ENCODE measurements at places on chromosomes 2 and 18. TPM values are rescaled to one million over a fixed set of nuclear protein-coding genes. Genes with fewer than 3 reads are reported as not detected.

DNA sequence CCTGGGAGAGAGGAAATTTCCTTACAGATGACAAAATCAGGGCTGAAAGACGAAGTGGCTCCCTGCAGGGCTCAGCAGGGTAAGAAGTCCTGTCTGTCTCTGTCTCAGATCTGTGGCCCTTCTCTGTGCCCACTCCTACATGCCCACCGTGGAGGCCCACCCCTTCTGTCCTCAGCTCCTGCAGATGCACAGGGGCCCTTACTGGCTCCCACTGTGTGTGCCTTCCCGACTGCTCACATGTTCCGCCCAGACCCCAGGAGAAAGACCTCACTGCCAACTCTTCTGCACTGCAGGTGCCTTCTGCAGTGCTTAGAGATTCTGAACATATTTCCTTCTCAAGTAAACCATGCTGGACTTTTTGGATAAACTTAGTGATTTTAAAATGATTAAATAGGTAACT, 1.9 kb upstream of the KCNS3 start:
- no peaks in the 10 kb centered on the region for H3K36me3 ChIP-seq
- H3K4me3 ChIP-seq = no peak overlapping the region
- no peak for DNase-seq
- no peak overlapping the region for H3K27ac ChIP-seq
- H3K4me1 ChIP-seq = no peaks in the 10 kb centered on the region
- H3K27me3 ChIP-seq = no peaks in the 10 kb centered on the region

DNA sequence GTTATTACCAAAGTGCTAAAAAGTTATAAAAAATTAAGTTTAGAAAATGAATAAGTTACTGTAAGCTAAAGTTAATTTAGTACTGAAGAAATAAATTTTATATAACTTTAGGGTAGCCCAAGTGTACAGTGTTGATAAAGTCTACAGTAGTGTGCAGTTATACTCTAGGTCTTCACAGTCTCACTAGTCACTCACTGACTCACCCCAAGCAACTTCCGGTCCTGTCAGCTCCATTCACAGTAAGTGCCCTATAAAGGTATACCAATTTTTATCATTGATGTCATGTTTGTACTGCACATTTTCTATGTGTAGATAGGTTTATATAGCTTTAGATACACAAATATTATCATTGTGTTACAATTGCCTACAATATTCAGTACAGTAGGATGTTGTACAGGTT, 518.3 kb upstream of the PIK3C3 start:
- no peak overlapping the region for H3K4me3 ChIP-seq
- H3K4me1 ChIP-seq = no peaks in the 10 kb centered on the region
- H3K27me3 ChIP-seq = no peaks in the 10 kb centered on the region
- DNase-seq = no peak
- H3K36me3 ChIP-seq = no peaks in the 10 kb centered on the region
- H3K27ac ChIP-seq = no peak overlapping the region

DNA sequence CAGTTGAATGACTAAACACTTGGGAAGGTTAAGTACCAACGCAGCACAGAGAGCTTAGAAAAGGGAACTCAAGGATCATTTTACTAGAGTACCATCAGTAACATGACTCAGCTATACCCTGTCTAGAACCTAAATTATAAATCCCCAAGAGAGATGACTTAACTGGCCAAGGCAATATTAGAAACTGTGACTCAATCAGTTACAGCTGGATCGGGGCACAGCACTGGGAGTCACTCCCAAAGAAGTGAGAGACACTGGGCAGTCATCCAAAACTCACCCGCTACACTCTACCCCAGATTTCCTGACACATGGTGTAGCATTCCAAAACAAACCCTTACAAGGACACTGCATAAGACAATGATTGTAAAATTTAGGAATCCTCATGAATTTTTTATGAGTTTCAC, 17.7 kb downstream of the IWS1 start:
- H3K36me3 ChIP-seq = peaks cover 7% of the 10 kb centered on the region
- no peak overlapping the region for H3K27ac ChIP-seq
- no peaks in the 10 kb centered on the region for H3K27me3 ChIP-seq
- no peak overlapping the region for H3K4me3 ChIP-seq
- no peaks in the 10 kb centered on the region for H3K4me1 ChIP-seq

DNA sequence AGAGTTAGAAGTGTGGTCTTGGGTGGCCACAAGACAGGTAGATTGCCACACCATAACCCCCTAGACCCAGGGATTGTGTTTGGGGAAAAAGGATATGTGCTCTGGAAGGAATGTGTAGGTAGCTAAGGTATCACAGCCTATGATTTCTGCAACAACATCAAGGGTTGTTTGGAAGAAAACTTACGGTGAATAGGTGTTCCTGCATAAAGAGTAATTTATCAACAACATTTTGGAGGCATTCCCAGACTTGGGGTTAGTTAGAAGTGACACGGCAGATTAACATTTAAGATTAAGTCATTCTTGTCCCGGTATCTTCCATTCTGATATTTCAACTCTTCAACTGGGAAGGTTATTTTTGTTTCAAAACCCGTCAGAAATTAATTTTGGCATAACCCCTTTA, 65.5 kb downstream of the SPP2 start:
- H3K27ac ChIP-seq = no peak overlapping the region
- no peaks in the 10 kb centered on the region for H3K36me3 ChIP-seq
- H3K27me3 ChIP-seq = no peaks in the 10 kb centered on the region
- no peaks in the 10 kb centered on the region for H3K4me1 ChIP-seq

GRCh38 chr2:240637901-240638345, 12.6 kb downstream of the GPR35 start:
- H3K27me3 ChIP-seq = no peaks in the 10 kb centered on the region
- DNase-seq = no peak
- no peaks in the 10 kb centered on the region for H3K4me1 ChIP-seq
- H3K36me3 ChIP-seq = no peaks in the 10 kb centered on the region
- no peak overlapping the region for H3K4me3 ChIP-seq
- no peak overlapping the region for H3K27ac ChIP-seq

DNA sequence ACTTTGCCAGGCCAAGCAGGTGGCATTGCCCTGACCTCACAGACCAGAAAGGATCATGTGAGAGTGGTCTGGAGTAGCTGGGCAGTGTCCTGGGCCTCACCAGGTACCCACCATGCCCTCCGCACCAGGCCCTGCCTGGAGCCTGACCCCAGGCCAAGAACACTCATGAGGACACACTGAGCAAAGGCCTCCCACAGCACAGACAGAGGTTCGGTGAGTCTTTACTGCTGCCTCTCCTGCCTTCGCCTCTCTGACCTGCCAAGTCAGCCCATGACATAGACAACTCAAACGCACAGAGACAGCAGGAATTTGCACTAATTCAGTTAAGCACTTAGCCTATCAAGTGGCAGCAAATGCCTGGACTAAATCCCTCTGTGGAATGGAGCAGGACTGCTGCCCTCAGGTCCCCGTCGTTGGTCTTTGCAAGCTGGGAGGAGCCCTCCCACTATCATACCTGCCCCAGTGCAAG, 62.5 kb downstream of the RHOB start:
- H3K4me1 ChIP-seq = no peaks in the 10 kb centered on the region
- no peaks in the 10 kb centered on the region for H3K36me3 ChIP-seq
- no peak overlapping the region for H3K4me3 ChIP-seq
- H3K27me3 ChIP-seq = no peaks in the 10 kb centered on the region

DNA sequence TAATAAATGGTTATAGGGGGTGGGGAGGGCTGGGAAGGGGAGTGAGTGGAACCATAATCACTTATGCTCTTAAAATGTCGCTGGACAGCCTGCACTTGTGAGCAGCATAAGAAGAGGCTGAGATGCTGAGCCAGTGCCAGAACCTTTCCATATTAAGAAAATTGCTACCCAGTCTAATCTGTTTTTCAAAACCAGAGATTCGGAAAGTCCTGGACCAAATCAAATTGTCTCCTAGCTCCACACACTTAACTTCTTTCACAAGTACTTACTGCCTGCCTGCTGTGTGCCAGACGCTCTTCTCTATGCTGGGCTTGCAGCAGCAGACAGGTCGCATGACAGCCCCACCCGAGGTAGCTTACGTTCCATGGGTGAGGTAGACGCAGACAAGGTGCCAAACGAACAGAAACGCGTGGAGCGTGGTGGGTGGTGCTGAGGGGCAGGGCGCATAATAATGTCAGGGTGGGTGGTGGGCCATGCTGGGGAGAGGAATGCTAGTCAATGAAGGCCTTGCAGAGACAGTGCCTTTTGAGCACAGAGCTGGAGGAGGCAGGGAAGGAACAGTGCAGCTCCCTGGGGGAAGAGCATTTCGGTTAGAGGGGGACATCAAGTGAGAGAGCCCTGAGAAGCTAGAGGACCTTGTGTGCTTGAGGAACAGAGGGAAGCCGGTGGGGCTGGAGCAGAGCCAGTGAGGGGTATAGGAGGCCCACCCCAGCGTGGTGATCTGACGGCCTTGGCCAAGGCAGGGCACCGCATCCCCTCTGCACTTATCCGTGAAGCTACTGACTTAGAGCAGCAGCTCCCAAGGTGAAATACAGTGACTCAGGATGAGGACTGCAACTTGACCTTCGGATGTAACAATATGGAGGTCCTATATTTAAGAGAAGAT, 123.5 kb upstream of the DAPL1 start:
- H3K4me3 ChIP-seq = no peak overlapping the region
- H3K27ac ChIP-seq = no peak overlapping the region
- H3K36me3 ChIP-seq = peaks cover 5% of the 10 kb centered on the region
- no peaks in the 10 kb centered on the region for H3K4me1 ChIP-seq

DNA sequence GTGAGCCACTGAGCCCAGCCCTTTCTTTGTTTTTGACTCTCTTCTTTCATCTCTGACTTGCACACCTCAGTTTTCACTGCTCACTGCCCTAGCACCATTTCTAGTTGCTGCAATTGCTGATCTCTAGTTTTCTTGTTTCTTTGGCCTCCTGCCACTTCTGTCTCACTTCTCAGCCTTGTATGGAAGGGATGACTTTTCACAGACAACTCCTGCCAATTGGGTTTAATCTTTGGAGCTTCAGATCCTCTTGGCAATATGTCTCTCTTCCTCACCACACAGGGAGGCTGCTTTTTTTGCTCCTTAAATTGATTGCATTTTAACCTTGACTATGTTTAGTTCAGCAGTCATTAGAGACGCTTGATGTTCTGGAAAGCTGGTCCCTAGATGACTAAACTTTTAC, 323.1 kb downstream of the CTNNA2 start:
- no peaks in the 10 kb centered on the region for H3K36me3 ChIP-seq
- no peaks in the 10 kb centered on the region for H3K27me3 ChIP-seq
- DNase-seq = no peak
- H3K4me1 ChIP-seq = no peaks in the 10 kb centered on the region
- H3K27ac ChIP-seq = no peak overlapping the region
- H3K4me3 ChIP-seq = no peak overlapping the region

DNA sequence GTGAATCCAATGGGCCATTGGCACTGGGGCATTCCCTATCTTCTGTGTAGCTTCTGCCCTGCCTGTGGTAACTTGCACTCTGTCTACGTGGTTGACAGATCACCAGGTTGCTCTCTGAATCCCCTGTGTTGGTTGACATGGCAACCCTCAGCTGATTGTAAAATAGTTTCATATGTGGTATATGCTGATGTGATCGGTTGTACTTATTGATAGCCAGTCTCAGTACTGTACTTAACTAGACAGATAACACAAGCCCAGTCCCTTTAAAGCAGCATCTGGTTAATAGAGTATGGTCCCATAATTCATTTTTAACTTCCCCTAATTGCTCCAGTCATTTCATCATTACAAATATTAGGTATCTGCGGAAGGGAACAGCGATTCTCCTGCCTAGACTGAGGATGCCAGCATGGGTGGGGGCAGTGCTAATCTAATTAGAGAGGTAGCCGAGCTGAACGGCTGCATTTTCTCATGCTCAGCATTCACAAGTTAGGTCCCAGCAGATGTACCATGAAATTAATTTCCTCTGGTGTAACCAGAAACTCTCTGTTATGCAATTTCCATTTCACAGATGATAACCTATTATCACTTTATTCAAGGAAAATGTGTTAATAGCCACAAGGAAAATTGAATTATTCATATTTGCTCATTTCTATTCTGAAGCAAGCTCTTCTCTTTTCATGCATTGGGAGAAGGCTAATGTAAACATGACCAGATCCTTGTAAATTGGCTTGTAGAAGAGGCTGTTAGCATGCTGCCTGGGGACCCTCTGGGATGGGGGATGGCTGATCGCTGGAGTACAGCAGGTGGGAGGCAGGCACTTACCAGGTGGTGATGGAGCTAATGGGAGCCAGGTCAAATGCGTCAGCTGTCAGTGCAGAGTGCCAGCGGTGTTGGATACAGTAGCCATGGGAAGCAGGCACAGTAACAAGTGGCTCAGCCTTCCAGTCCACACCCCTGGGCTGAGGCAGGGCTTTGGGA, 608.3 kb downstream of the GALR1 start:
- H3K36me3 ChIP-seq = no peaks in the 10 kb centered on the region
- no peaks in the 10 kb centered on the region for H3K27me3 ChIP-seq
- no peak for DNase-seq
- no peak overlapping the region for H3K4me3 ChIP-seq

- DNase-seq = no peak
- H3K27me3 ChIP-seq = no peaks in the 10 kb centered on the region
- no peaks in the 10 kb centered on the region for H3K36me3 ChIP-seq
- no peak overlapping the region for H3K4me3 ChIP-seq
- peaks cover 1% of the 10 kb centered on the region for H3K4me1 ChIP-seq
Observed at GRCh38 chr2:171855401-171855800, 38.6 kb downstream of the SLC25A12 start.

- H3K27ac ChIP-seq = no peak overlapping the region
- DNase-seq = no peak
- no peaks in the 10 kb centered on the region for H3K27me3 ChIP-seq
- H3K4me1 ChIP-seq = no peaks in the 10 kb centered on the region
- H3K36me3 ChIP-seq = no peaks in the 10 kb centered on the region
Observed at GRCh38 chr2:55949613-55950012, 26.0 kb upstream of the EFEMP1 start.

GRCh38 chr2:233814056-233814835, 36.1 kb downstream of the MROH2A start:
- H3K27ac ChIP-seq = no peak overlapping the region
- no peak overlapping the region for H3K4me3 ChIP-seq

- no peak for DNase-seq
- H3K4me1 ChIP-seq = no peaks in the 10 kb centered on the region
- H3K4me3 ChIP-seq = no peak overlapping the region
- no peaks in the 10 kb centered on the region for H3K27me3 ChIP-seq
Observed at GRCh38 chr18:11407940-11408339, 201.5 kb upstream of the SLC35G4 start.

DNA sequence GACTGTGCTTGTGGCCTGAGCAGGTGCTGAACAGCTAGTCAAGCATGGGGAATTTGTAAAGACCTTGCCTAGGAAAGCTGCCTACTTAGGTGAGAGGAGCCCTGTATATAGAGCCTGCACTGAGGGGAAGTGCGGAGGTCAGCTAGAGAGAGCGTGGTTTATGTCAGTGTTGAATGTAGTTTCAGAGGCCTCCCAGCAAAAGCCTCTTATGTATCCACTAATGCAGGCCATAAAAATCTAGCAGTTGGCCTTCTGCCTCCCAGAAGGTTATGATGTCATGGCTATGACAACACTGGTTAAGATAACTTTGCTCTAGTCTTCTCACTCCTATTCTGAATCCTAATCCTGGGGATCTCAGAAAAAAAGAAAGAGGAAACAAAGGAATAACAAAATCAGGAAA, 88.9 kb downstream of the ASXL3 start:
- no peaks in the 10 kb centered on the region for H3K27me3 ChIP-seq
- H3K27ac ChIP-seq = no peak overlapping the region
- no peak overlapping the region for H3K4me3 ChIP-seq

Gene PAIP2B
- polyA plus RNA-seq = 4.1 TPM

Gene DRC1
- not detected for polyA plus RNA-seq

Gene WNT6
- polyA plus RNA-seq = not detected

Gene DYNAP
- not detected for polyA plus RNA-seq

Measured in aorta (tissue), 5 donors.